ENCODE measurements at places on chromosomes 2 and 18.

DNA sequence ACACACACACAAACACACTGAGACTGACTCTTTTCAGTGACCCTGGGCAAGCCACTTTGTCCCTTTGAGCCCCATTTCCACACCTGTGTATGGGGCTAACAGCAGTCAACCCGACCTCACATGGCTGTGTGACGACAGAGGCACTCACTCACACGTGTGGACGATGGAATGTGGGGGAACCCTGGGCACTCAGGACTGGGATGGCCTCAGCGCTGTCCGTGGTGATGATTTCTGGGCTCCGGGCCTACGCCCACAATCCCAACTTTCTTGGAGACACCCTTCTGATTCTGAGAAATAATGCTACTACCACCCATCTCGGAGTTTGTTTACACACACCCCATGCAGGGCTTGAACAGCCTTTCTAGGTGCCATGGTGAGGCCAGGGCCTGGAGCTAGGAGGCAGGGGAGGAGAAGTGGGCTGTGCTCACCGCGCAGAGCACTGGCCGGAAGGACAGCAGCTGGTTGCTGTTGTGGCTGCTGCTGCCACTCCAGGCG is 1.5 kb downstream of the CRYBA2 start:
- no peak for DNase-seq

- DNase-seq: no peak
Observed at GRCh38 chr2:70930371-70931329, 5.0 kb upstream of the ATP6V1B1 start.

DNA sequence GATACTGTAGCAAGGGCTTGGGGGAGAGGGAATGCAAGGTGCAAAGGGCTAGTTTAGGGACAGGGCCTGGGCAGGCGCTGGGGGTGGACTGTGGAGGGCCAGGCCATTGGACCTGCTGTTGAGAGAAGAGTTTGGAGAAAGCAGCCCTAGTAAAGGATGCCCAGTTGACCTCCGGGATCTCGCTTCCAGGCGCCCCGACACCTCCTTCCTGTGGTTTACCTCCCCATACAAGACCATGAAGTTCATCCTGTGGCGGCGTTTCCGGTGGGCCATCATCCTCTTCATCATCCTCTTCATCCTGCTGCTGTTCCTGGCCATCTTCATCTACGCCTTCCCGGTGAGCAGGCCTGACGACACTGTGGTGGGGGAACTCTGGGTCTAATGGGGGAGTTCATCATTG is 229.0 kb downstream of the DYSF start:
- DNase-seq: no peak

GRCh38 chr2:1835581-1836201 is 91.4 kb upstream of the PXDN start:
- DNase-seq: no peak

GRCh38 chr2:10132596-10132995 is 10.1 kb downstream of the RRM2 start:
- no peak for DNase-seq

- DNase-seq: no peak
Observed at GRCh38 chr2:61196671-61197070, 34.7 kb downstream of the C2orf74 start.

DNA sequence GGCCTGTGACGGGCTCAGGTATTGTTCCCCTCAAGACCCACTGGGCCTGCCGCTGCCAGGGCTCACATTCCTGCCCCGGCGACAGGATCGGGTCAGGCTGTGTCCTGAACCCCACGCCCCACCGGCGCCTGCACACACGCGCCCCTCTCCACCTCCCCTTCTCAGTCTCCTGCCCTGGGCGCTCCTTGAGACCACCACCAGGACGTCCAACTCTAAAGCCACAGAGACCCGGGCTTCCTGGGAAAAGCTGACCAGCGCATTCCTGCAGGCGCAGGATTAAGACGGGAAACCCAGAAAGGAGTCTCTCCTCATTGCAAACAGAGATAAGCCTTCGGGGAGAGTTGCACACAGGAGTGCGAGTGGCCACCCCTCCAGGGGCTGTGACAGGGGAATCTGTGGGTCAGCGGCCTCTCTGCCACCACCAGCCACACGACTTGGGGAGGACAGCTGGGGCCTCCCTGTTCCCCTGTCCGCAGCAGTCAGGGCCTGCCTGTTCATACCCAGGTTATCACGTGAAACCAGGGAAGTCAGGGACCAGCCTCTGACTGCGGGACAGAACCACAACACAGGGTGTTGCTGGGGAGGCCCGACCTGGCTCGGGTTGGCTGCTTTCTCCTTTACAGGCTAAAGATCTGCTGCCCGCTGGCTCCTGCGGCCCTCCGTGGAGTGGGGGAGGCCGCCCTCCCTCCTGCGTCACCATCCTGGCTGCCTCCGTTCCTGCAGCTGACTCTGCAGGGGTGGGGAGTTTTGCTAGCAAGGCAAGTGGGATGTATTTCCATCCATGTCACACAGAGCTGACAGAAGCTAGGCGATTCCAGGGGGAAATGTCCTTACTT is 88.8 kb downstream of the ZCCHC2 start:
- no peak for DNase-seq

GRCh38 chr2:183259921-183260320 is 135.7 kb downstream of the NUP35 start:
- no peak for DNase-seq

DNA sequence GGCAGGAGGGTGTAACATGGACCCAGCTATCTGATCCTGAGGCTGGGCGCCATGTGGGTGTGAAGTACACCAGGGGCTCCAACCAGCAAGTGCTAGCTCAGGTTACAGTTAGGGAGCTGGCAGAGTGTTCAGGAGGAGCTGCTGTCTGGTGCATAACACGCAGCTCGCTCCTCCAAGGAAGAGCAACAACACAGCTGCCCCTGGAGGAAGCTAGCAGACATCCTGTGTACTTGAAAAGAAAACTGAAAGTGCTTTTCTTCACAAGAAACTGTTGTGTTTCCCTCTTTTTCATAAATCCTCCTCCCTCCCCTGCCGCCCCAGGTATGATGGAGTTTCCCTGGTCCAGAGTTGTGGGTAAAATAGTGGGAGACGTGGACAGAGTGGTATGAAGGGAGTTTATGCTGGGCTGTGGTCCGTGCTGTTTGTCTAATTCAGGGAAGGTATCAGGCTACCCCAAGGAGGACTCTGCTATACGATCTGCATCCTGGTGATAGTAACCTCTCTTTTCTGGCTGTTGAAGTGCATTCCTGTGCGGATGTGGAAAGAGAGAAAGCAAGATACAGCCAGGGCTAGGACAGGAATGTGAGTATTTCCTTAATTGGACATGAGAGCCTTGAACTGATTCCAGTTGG is 6.1 kb upstream of the LBH start:
- no peak for DNase-seq

- no peak for DNase-seq
Observed at GRCh38 chr2:152759290-152760072, 41.1 kb downstream of the ARL6IP6 start.

DNA sequence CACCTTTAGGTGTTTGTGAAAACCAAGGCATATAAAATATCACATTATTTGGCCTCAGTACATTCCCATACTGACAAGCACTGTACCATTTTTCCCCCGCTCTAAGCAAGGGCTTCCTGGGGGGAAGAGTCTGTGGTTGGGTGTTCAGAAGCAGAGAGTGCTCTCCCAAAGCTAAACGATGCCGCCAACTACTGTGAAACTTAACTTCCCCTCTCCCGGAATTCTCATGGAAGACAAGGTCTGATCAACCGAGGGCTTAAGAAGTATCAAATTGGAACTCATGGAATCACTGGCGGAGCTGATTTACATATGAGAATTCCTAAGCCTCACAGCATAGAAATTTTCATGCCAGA is 433 bp upstream of the MFF start:
- no peak for DNase-seq

GRCh38 chr2:174763780-174764179 is 492 bp downstream of the CHRNA1 start:
- DNase-seq: no peak

DNA sequence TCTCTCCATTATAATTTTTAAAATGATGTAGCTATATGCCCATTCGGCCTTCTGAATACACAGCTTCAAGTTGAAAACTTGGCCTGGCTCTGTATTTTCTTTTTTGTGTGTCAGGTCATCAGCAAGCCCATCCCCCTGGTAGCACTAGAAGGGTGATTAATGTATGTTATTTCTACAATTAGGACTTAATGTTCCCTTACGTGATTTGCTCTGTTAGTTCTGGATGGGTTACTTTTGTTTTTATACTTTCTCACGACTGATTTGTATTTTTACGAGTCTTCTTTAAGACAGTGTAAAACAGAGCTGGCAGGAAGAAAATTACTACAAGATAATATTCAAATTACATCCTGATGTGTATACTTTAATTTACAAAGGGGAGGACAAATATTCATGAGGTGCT is 88.4 kb upstream of the RGPD4 start:
- DNase-seq: no peak

- DNase-seq: peak; percentile 20
Observed at GRCh38 chr2:65435625-65436168, 3.3 kb upstream of the SPRED2 start.

- no peak for DNase-seq
Observed at GRCh38 chr18:8063733-8064132, 496.6 kb downstream of the PTPRM start.

DNA sequence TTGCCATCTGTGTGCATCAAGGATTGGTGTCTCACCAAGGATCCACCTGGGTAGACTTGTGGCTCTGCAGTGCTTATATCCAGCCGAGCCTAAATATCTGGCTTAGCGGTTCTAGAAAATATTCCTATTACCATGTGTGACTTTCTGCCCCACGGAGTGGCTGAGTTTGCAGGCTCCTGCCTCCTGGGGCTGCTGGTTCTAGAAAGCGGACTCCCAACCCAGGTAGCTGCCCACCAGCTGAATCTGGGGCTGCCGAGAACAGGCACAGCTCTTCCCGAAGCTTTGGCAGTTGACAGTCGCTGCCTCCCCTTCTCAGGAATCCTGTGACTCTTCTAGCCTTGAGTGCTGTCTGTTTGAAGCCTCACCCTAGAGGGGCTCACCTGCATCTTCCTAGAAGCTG is 104.6 kb downstream of the TPGS2 start:
- DNase-seq: no peak

DNA sequence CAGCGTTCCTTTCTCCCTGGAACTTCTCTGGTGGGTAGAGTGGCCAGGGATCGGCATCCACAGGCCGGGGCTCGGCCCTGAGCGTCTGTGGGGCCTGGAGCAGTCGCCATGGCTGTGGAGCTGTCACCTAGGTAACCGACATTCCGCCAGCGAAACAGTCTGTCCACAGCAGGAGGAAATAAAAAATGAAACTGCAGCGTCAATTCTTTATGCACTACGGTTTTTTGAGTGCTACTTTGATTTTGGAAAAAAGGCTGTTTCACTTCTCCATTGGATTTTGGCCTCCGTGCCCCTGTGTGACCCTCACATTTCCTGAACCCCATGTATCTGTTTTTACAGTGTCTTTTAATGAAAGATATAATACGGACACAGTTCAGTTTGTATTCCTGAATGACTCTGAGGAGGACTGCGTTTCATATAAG is 163.4 kb downstream of the LDLRAD4 start:
- no peak for DNase-seq

- no peak for DNase-seq
Observed at GRCh38 chr2:55242617-55243016, 10.1 kb downstream of the RPS27A start.

DNA sequence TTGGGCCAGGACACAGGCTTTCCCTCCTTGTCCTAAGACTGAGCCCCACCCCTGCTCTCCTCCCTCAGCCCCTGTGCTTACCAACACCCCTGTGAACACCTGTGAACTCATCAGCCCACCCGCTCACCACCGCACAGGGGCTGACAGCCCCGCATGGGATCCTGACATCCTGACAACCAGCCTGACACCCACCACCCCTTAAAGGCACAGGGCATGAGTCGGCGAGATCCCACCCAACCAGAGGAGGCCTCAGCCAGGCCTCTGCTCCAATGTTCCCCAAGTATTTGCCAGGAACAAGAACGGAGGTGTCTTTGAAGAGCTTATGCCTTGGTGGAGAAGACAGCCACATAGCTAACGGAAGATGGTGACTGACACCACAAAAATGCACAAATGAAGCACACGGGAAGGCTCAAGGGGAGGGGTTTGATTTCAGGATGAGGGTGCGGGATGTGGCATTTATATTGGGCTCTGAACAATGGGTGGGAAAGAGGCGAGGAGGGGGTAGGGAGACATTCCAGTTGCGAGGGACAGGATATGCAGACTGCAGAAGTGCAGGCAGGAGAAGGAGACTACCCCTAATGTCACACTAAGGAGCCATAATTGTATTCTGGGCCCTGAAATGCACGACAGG is 11.0 kb downstream of the RAB11FIP5 start:
- DNase-seq: no peak

DNA sequence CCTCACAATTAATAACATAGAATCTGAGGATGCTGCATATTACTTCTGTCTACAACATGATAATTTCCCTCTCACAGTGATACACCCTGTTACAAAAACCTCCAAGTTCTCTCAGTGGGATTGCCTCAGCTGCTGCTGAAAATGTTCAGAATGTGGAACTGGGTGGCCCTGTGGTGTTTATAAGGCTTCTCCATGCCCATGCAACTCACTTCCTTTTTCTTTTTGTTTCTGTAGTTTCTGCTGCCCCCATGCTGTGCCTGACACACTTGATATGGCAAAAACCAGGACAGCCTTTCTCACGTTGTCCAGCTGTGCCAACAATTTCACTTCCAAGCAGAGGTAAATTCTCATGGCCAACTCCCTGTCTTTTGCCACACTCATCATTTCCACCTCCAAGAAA is 206.2 kb downstream of the RPIA start:
- no peak for DNase-seq

Measured in stimulated activated CD8-positive, alpha-beta memory T cell treated with anti-CD3 and anti-CD28 coated beads, Interleukin-15, amount 100 ng/mL, for 24 hours (primary cell).